ENCODE measurements at places on chromosomes 1 and 21. TPM values are rescaled to one million over a fixed set of nuclear protein-coding genes. Genes with fewer than 3 reads are reported as not detected.

GRCh38 chr1:115036814-115037507, 7.3 kb downstream of the TSHB start:
- DNase-seq, result no peak

The CD2 gene
- total RNA-seq, result not detected

- no peak for DNase-seq
Observed at GRCh38 chr1:32903991-32904785, 3.0 kb upstream of the TMEM54 start.

DNA sequence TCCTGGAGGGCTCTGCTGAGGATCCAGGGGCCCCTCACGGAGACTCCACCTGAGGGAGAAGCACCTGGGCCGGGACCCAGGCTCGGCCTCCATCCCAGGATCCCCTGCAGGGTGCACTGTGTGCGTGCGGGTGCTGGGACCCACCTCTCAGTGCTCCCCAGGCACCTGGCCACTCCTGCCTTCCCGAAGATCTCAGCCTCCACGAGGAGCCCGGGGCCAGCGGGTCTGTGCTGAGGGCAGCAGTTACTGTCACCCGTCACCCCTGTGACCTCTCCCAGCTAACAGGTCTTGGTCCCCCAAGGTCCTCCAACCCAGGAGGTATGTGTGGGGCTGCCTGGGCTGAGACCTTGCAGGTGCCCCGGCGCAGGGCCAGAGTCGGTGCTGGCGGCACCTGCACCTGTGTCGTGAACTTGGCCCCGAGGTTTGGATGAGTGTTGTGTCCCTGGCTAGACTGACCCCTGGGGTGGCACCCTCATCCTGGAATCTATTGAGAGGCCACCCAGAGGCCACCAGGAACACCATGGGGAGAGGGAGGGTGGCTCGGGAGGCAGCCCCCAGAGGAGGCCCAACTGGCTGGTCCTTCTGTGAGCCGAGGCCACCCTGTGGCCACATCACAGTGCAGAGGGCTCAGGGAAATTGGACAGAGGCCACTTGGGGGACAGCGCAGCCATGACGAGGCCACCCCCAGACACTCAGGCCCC, 17.7 kb downstream of the MORN1 start:
- no peak for DNase-seq

GRCh38 chr1:56834137-56834900, 15.1 kb upstream of the FYB2 start:
- DNase-seq, result no peak

DNA sequence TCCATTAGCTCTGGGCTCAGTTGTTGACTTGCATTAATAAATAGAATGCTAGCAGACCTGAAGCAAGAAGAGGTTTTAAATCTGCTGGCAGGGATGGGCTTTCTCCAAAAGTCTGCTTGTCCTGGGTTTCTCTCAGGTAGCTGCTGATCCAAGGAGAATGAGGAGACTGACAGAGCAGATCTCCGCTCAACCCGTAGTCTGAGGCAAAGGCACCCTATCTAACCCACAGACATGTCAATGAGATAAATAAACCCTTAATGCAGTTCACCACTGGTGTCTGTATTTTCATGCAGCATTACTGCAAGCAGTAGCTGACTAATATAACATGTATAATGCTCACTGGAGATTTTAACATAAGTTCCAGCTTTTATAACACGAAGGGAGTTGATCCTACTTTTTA, 44.1 kb upstream of the RGS21 start:
- no peak for DNase-seq

- no peak for DNase-seq
Observed at GRCh38 chr1:66733348-66734017, 18.8 kb upstream of the DYNLT5 start.

The AP4B1 gene
- total RNA-seq, result 25.1 TPM

DNA sequence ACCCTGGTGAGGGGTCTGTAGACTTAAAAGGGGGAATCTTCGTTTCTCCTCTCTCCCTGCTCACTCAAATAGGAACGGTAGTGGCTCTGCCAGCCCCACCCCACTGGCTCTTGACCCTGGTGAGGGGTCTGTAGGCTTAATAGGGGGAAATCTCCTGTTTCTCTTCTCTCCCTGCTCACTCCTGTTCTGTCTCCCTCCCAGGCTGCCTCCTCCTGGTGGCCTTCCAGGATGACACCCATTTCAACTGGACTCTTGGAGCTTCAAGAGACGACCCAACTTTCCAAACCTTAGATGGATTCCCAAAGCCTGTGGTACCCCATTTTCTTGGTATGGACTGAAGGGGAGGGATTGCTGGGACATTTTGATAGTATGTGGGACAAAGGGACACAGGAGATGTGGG, 1.4 kb upstream of the EPHB2 start:
- no peak for DNase-seq

DNA sequence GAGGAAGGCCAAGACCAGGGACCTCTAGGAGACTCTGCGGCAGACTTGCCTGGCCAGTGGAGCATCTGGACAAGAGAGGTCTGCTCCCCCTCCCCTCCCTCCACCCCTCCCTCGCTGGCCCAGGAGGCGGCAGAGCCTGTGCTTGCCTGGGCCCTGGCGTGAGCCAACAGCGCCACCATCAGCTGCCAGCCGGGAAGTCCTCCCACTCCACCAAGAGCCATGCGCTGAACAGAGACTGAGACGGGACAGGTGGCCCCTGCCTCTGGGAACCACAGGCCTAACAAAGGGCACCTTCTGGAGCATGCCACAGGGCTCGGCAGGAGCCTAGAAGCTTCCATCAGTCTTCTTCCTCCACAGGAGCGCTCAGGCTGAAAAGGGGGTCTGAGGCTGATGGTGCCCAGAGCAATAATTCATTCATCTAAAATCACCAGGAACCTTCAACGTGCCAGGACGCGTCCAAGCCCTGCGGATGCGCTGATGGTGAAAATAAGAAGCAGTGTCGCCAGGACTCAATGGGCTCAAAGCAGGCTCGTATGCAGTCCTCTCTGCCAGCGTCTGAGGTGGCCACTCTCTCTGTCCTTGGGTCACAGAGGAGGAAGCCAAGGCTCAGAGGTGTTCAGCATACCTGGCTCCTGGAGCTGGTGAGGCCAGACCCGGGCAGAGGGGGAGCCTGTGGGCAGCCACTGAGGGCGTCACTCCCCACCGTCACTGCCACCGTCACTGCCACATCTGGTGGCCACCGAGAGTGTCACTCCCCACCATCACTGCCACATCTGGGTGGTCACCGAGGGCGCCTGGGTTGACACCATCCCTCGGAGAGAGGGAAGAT, 161.2 kb downstream of the NPHP4 start:
- DNase-seq, result no peak

DNA sequence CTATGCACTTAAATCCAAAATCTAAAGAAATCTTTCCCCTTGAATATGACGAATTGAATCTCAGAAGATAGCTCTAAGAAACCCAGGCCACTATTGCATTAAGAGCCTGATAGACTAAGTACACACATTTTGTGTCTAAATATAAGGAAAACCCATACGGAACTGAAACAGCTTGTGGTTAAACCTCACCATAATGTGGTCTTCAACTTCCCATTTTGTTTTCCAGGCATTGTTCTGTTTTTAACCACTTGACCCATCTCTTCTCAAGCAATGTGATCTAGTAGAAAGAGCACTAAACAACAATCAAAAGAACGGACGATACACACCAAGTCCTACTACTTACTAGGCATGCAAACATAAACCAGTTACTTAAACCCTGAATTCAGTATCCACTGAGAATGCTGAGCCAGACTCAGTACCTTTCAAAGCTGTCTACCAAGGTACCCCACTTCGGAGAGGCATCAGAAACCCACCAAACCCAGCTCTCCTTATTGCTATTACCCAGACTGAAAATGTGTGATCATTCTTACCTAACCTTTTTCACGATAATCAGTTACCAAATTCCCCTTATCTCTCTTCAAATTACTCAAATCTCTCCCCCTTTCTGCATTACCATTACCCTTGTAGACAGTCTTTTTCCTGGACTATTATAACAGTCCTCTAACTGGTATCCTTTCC, 12.8 kb downstream of the OTUD7B start:
- no peak for DNase-seq

DNA sequence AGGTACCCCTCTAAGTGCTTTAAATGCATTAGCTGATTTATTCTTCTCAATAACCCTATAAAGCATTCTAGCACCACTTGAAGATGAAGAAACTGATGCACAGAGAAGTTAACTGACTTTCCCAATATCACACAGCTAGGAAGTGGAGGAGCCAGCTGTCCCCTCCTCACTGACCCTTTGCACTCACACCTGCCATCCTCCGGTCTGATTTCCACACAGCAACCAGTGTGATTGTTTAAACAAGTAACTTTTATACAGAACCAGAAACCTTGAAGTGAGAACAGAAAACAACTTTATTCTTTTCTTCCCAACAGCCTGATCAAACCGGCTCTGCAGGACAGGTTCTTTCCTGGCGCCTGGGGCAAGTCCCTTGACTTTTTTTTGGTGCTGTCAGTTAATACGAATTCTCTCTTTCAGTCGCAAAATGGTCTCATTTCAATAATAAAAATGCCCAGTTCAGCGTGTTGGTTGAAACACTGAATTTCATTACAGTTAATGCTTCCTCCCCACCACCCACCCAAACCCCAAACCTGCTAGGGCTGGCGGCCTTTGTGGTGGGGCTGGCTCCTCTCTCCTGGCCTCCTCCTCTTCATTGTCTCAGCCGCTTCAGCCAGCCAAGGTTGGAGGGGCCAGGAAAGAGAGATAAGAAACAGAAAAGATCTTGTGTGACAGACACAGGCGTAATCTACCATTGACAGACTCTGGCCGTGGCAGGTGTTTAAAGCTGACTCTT, 26.4 kb upstream of the EEIG2 start:
- DNase-seq, result no peak

DNA sequence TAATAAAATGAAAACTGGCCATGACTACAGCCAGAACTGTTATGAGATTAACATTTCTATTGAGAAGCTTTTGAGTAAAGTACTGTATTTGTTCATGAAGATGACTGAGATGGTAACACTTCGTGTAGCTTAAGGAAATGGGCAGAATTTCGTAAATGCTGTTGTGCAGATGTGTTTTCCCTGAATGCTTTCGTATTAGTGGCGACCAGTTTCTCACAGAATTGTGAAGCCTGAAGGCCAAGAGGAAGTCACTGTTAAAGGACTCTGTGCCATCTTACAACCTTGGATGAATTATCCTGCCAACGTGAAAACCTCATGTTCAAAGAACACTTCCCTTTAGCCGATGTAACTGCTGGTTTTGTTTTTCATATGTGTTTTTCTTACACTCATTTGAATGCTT, 164.0 kb downstream of the NEK7 start:
- no peak for DNase-seq

DNA sequence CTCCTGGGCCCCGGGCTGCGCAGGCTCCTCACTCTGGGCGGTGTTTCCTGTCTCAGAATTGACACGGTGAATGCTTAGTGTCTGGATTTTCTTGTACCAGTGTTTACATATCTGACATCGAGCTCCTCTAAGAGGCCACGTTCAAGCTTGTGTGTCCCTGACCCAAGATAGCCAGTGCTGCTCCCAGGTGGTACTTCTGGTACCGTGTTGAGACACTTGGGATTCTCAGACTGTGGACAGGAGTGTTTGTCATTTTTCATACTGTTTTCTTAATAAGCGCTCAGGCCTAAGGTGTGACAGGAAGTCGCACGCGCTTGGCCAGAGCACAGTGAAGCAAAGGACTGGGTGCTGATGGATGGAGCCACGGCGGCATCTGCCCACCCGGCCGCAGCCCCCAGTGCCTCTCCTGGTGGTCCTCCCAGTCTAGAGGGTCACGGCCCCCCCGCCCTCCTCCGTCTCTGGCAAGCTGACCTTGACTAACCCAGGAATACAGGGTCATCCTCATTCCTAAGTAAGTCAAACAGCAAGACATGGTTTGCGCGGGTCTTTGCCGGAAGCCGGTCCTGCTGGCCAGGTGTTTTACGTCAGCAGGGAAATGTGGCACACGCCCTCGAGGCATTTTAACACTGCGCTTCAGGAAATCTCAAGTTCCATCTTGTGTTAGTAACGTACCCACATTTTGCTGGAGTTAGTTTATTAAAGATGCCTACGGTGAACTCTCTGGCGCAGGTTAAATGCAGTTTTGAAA, 8.0 kb downstream of the PEX10 start:
- no peak for DNase-seq

The TNFRSF4 gene
- total RNA-seq, result 0.79 TPM

DNA sequence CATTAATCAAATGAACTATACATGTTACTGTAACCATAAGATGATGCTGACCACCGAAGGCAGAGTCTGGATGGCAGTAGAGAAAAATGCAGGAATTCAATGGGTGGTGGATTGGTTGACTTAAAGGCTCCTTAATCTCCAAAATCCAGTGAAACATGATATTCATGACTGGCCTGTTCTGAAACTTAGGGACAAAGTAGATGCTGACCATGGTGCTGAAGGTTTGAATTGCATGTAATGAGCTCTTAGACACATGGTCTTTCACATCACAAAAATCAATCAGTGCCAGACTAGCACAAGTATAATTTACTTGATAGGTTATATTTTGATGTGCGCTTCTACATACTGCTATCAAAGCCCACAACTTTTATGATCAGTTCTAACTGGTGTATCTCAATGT, 30.9 kb upstream of the NTMT2 start:
- DNase-seq, result no peak

DNA sequence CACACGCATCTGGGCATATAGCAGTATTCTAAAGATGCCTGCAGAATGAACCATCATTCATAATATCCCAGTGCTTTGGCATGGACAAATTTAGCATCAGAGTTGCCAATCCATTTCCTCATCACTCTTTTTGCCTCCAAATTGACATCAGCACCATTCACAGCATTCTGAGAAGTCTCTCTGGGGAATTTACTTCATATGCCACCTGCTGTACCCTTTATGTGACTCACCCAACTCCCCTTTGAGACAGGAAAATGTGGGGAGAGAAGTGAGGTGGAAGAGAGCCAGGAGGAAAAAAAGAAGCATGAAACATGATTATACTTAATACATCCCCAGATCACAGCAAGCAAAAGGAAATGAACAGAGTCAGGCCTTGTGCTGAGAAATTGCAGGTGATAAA, 37.4 kb downstream of the RAB3B start:
- DNase-seq, result no peak

The MAGI3 gene
- total RNA-seq, result 15.1 TPM

GRCh38 chr1:39269349-39269748, 64.9 kb downstream of the MACF1 start:
- no peak for DNase-seq

DNA sequence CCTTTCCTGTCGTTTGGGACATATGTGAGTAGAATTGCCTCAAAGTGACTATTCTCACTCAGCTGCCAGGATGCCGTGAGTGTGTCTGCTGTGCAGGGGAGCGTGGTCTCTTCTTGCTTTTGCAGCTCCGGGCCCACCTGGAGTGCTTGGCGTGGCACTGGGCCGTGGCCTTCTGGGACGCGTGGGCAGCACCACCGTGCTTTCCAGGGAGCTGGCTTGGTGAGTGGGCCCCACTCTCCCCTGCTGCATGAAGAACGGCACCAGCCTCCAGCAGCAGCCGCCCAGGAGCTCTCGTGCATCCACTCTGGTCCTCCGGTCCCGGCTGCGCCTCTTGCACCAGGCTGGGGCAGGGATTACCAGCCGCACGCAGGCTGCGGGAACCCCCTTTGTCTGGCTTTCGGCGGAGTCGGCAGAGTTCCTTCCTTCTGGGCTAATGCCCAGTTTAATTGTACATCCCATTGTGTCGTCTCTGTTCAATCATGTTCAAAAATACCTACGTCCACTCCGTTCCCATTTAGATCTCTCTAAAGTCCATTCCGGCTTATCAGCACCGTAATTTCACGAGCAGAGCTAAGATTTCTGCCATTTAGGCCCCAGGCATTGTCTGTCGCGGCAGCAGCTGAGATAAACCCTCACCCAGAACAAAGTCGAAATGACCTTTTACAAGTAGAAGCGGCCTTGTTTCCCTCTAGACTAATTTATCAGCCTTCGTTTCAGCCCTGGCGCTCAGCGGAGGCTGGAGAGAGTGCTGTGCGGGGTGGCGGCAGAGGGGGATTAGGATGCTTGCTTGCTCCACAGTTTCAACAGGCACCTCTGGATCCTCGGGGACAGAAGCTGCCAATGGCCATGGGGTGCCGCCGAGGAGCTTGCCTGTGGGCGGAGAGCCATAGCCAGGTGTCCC, 129.6 kb downstream of the PRDM16 start:
- DNase-seq, result no peak

All from pulmonary artery endothelial cell (primary cell).